ENCODE measurements at places on chromosomes 4 and X. TPM values are rescaled to one million over a fixed set of nuclear protein-coding genes. Genes with fewer than 3 reads are reported as not detected.

VCX gene
- not detected for total RNA-seq

XG gene
- 1.5 TPM for total RNA-seq

YTHDC1 gene
- 56.1 TPM for total RNA-seq

NXF2 gene
- total RNA-seq, result not detected

CXCL10 gene
- total RNA-seq, result not detected

GRCh38 chr4:84750260-84750959 is 167.5 kb downstream of the CDS1 start:
- DNase-seq, result peak; percentile 62

DNA sequence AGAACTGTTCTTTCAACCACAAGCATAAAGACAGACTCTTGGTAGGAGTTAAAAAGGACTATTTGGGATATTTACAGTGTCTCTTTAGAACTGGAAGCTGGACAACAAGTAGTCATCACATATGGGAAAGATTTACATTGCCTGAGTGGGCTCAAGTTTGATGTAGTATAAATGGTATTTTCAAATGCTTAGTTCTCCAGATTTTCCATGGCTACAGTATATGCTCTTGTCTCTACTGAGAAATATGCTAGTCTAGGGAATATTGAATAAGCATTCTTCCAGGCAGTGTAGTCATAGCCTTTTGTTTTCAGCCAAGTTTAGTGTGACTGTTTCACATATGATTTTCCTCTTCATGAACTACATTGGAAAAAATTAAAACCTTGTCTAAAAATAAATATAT is 315.6 kb downstream of the ARHGAP24 start:
- DNase-seq, result no peak

DNA sequence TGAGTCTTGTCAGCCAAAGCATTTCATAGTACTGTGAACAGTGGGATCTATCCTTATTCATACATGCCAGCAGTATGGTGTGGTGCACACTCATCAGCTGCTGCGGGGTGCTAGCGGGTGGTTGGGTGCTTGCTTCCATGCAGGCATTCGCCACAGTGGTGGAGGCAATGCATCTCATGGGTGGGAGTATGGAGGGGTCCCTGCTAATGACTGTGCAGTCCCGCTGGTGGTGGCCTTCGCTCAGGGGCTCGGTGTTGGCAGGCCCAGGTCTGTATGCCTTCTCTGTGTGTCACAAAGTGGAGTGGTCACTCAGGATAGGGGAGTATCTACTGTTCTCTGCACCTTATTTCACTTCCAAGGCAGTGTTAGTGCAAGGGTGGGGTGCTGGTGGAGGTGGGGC is 122.6 kb downstream of the POU3F4 start:
- DNase-seq, result no peak

GRCh38 chrX:13015536-13016236 is 28.7 kb downstream of the FAM9C start:
- no peak for DNase-seq

DNA sequence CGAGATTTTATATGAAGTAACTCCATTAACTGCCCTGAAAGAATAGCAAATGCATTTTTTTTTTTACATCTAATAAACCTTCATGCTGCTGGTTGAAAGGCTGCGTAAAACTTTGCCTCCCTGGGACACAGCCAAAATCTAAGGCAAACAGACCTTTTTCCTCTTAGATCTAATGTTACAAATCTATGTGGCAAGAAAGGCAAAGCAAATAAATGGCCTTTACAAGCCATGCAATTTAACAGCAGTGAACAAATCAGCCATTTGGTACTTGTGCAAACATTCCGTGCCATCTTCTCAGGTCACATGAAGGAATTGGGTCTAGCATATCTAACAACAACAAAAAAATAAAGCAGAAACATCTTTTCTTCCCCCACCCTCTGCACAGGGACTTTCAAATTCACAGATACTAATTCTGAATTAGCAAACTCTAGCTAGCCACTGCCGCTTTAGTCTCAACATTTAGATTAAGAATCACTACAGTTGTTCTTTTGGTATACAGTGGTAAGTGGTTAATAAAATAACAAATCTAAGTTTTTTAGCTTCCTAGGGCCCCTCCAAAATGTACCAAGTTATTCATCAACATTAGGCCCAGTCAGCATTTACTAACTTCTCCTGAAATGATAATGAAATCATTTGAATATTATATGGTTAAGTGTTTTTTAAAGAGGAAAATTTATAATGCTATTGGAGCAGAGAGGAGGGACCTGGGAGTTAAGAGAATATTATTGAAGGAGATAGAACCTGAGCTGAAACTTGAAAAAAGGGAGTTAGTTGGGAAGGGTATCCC is 593.8 kb downstream of the SMARCA1 start:
- no peak for DNase-seq

DNA sequence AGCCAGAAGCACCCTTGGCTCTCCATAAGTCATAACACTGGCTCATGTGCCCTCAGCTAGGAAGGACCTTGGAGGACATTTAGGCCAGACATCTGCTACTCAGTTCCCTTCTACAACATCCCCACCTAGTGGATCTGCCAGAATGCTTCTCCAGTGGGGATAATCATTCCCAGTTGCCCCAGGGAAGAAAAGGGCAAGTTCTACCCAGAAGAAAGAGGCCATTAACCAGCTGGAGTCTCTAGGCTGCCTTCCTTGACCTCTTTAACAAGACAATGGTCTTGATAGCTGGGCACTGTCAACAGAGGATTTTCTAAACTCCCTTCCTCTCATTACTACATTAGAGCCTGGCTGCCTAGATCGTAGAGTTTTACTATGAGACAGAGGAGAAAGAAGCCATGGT is 42.0 kb downstream of the LGI2 start:
- DNase-seq, result peak; percentile 25

DNA sequence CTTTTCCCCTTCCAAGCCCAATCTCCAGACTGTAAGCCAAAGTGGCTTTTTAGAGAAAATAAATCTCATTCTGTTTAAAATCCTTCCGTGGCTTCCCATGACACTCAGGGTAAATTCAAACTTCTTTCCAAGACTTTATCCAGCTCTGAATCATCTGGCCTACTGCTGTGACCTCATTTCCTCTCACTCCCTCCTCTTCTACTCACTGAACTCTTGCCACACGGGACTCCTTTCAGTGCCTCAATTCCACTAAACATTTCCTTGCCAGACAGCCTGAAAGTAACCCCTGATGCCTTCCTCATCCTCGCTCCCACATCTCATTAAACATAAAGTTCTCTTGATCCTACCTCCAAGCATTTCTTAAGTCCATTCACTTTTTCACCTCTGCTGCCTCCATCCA is 27.8 kb upstream of the RNF128 start:
- DNase-seq, result peak; percentile 13

- no peak for DNase-seq
Measured at GRCh38 chr4:179164267-179164999, 1722.2 kb upstream of the AGA start.

GRCh38 chr4:159743971-159744370 is 641.1 kb downstream of the RAPGEF2 start:
- DNase-seq, result no peak

DNA sequence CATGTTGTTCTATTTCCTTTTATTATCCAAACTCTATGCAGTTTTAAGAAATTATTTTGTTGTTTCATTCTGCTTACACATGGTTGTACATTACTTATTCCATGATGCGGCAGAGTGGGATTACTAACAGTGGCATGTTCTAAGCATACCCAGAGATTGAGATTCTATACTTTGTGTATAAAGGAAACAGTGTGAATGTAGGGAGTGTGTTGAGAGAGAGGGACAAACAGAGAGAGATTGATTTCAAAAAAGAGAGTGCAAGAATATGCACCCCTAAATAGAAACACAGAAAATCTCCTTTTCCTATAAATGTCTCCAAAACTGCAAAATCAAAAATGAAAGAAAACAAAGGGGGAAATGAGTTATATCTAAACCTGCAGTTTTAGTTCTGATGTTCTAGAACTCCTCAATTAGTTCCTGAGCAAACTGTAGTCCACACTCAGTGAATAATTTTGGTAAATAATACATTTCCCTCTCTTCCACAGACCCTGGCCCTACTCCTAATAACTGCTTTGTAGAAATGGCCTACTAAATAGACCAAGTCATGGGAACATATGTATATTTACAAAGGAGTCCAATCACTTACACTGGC is 31.0 kb downstream of the SLC9B1 start:
- DNase-seq, result no peak

DNA sequence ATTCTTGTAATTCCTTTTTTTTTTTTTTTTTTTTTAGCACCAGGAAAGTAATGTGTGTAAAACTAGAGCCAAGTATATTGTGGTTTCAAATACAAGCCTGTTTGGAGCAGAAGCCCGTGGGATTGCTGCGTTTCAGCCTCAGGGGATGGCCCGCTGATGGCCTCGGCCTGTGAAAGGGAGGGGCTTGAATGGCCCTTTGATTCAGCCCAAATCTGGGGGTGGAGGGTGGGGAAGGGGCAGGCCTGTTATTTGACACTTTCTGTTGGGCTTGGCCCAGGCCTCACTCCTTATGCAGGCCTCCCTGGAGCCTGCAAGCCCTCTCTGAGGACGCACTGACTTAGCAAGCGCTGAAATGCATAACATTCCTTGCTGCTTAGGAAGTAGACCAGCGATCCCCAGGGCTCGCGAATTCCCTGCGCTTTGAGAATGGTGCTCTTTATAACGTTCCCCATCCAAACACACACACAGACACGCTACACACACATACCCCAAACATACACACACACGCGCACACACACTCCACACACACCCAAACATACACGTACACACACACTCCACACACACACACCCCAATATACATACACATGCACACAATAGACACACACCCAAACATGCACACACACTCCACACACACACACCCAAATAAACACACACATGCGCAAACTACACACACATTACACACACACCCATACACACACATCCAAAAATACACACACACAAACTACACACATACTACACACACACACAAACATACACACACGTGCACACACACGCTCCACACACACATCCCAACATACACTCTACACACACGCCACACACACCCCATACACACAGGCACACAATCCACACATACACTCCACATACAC is 29.6 kb downstream of the TLR10 start:
- DNase-seq, result peak; percentile 97

- no peak for DNase-seq
Measured at GRCh38 chrX:10607233-10607632, 13.2 kb downstream of the MID1 start.

DNA sequence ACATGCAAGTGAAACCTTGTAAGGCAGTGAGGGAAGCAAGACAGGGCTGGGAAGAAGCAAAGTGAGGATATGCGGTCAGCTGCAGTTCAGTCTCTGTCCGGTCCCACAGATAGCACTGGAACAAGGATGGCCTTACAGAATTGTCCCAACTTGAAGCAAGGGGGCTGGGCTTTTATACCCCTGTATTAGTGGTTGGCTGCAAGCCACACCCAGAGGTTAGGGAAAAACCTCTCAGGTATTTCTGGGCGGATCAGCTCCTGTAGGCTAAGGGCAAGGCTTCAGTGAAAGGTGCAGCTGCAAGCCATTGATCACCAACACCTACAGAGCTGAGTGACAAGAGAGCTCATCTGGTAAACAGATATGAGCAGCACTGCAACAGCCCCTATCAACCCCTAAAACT is 89.0 kb downstream of the KDR start:
- no peak for DNase-seq

DNA sequence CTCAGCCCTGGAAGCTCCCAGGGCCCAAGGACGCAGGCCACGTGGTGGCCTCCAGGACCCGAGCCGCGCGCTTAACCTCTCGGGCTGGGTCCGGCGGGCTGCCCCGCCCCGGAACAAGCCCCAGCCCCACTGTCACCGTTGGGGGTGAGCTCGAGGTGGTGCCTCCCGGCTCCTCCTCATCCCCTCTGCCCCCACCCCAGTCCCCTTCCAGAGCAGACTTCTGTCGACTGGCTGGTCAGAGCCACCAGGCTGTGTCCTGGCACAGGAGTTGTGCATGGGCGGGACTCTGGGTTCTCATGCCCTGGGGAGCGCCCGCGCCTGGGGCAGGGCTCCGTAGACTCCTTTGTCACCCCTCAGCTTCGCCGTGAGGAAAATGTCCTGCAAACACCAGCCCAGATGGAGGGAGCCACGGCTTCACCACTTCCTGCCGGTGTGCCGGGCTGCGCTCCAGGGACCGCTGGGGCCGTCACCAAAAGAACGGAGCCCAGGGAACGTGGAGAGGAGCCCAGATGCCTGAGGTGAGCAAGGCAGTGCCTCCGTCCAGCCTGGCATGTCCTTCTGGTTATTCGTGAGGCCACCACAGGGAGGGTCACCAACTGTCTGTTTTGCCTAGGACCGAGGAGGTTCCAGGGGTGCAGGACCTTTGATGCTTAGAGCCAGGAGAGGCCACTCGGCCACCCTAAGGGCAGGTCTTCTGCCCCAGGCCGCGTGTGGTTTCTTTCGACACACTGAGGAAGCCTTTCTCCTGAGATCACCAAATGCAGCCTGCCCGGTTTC is 7.1 kb upstream of the RGS12 start:
- peak; percentile 26 for DNase-seq

GRCh38 chr4:8342651-8343261 is 73.2 kb downstream of the HTRA3 start:
- no peak for DNase-seq

DNA sequence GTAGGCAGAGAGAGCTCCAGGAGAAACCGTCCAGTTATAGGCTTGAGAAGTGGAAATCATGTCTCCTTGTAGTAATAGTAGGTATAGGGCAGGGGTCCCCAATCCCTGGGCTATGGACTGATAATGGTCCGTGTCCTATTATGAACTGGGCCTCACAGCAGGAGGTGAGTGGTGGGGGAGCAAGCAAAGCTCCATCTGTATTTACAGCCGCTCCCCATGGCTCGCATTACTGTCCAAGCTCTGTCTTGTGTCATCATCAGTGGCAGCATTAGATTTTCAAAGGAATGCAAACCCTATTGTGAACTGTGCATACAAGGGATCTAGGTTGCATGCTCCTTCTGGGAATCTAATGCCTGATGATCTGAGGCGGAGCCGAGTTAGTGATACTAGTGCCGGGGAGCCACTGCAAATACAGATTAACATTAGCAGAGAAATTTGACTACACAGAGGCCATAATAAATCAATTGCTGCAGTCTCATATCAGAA is 67.6 kb downstream of the MRPL1 start:
- DNase-seq, result no peak

DNA sequence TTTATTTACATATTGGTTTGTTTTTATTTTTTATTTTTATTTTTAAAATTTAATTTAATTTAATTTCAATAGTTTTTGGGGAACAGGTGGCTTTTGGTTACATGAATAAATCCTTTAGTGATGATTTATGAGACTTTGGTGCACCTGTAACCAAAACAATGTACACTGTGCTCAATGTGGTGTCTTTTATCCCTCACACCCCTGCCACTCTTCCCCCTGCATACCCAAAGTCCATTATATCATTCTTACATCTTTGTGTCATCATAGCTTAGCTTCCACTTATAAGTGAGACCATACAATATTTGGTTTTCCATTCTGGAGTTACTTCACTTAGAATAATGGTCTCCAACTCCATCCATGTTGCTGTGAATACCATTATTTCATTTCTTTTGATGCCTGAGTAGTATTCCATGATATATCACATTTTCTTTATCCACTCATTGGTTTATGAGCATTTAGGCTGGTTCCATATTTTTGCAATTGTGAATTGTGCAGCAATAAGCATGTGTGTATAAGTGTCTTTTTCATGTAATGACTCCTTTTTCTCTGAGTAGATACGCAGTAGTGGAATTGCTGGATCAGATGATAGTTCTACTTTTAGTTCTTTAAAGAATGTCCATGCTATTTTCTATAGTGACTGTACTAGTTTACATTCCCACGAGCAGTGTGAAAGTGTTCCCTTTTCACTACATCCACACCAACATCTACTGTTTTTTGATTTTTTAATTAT is 157.1 kb downstream of the CPXCR1 start:
- DNase-seq, result no peak

GRCh38 chr4:176363072-176363471 is 43.3 kb downstream of the SPCS3 start:
- DNase-seq, result no peak

Data from myocyte (in vitro differentiated cells).